ENCODE measurements at places on chromosomes 3 and 15.

GRCh38 chr15:27622371-27622770 is 476.7 kb downstream of the OCA2 start:
- no peak for DNase-seq

GRCh38 chr15:48423896-48424475 is 92.8 kb downstream of the DUT start:
- no peak for DNase-seq

DNA sequence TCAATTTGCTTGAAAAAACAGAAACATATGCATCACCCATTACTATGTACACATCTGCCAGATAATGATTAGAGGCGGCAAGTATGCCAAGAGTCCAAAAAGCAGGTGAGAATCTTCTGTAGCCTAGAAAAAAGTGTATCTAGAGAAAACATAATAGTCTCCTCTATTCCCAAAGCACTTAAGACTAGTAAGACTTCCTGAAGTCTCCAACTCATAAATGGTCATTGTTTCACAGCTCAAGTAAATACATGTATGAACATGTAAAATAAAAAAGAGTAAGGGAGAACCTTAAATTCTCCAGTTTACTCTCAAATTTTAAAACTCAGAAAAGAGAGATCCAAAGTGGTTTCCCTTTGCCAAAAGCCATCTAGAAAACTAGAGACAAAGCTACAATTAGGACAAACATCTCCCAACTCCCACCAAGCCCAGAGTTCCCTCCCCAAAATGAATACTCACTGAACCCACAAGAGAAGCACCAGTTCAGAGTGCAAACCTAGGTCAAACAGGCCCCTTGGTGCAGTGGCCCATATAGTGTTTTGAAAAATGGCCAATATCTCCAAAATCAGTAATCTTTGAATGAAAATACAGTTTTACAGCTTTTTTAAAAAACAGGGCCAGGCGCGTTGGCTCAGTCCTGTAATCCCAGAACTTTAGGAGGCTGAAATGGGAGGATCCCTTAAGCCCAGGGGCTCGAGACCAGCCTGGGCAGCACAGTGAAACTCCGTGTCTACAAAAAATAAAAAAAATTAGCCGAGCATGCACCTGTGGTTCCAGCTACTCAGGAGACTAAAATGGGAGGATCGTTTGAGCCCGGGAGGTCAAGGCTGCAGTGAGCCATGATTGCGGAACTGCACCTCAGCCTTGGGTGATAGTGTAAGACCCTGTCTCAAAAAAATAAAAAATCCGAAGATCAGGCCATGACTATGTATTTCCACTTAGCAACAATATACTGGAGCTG is 11.0 kb upstream of the MAP4 start:
- no peak for DNase-seq

DNA sequence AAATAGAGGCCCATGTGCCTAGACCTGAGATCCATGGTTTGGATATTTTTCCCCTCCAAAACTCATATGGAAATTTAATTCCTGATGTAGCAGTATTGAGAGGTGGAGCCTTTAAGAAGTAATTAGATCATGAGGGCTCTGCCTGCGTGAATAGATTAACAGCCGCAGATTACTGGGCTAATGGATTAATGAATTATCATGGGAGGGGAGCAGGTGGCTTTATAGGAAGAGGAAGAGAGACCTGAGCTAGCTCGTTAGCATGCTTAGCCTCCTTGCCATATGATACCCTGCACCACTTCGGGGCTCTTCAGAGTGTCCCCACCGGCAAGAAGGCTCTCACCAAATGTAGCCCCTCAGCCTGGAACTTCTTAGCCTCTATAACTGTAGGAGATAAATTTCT is 15.8 kb downstream of the ARHGEF26 start:
- no peak for DNase-seq

GRCh38 chr3:32089476-32089875 is 16.9 kb upstream of the GPD1L start:
- no peak for DNase-seq

GRCh38 chr3:46186471-46187340 is 21.4 kb downstream of the CCR1 start:
- DNase-seq: no peak

- DNase-seq: no peak
Observed at GRCh38 chr3:196640297-196641018, 964 bp downstream of the NRROS start.

DNA sequence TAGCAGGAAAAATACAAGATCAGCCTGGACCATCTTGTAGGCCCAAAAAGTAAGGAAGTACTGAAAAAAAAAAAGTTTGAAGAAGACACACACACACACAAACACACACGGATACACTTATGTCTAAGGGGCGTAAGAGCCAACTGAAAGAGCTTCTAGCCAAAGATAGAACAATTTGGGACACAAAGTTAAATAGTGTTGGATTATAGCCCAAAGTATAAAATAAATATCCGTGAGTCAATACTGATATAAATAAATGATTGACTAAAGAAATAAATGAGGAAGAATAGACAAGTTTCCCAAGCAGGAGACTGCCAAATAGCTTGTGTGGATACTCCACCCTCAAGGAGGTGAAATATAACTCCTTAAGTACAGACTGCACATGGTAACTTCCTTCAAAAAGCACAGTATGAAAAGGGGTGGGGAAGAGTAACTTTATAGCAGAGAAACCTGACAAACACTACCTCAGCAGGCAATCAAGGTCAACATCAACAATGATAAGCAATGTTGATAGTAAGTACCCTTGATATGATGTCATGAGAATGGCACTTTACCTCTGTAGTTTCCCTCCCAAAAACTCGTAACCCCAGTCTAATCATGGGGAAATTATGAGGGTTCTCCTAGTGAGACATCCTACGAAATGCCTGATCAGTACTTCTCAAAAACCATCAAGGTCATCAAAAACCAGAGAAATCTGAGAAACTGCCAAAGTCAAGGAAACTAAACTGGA is 187.3 kb upstream of the ATP11B start:
- DNase-seq: no peak

DNA sequence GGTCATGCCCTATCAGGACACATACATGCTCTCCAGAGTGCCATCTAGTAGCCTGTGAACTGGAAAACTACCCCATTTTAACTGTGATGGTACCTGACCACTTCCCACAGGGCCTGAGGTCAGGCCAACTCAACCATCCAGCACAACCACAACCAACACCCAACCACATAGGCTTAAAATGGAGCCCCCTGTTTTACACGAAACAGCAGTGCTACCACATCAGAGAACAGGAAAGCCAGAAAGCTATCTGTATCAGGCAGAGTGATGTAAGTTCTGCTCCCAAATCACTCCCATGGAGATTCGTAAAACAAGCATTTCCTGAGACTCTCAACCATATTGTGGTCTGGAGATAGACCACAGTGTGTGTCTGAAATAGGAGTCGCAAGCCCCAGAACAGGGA is 1017.3 kb upstream of the EPHA6 start:
- no peak for DNase-seq

- no peak for DNase-seq
Observed at GRCh38 chr15:84766461-84767035, 18.2 kb downstream of the ZNF592 start.

- DNase-seq: no peak
Observed at GRCh38 chr15:31383139-31383538, 56.5 kb downstream of the KLF13 start.

DNA sequence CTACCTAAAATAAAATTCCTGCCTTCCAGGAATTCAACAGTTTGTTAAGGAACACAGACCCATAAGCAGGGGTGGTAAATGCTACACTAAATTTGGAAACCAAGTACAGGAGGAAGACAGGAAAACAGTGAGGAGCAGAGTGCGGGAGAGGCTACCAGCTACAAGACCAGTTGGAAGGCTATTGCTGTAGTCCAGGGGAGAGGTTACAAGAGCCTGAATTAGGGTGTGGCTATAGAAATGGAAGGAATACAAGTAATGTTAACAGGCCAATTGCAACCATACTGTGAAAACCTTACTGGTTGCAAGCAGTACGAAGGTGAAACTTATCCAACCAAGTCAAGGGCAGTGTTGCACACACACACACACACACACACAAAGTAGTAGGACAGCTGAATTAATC is 880 bp upstream of the ARMC8 start:
- no peak for DNase-seq

DNA sequence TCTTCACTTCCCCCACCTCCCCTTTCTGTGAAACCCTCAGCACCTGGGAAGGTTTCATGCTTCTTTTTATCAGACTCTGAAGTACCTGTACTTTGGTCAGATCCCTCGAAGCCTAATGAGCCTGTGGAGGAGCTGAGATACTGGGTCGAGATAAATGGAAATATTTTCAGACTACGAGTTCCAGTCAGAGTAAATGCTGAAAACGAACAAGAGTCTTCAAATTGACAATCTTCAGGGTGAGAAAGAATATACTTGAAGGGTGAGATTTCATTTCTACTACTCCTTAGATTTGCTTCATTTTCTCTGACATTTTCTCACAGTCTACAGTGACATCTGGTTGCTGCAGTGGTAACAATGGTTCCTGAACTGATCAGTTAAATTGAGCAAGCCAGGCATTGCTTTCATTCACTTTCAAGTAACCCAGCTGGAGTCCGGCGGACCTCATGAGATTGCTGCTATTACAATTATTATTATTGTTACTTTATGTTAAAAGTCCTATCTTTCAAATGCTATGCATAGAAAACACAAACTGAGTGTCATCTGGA is 337.2 kb downstream of the VGLL3 start:
- DNase-seq: no peak

- DNase-seq: no peak
Observed at GRCh38 chr15:25844981-25845680, 18.0 kb downstream of the ATP10A start.

GRCh38 chr3:171419457-171419856 is 40.7 kb downstream of the TNIK start:
- DNase-seq: no peak

GRCh38 chr3:126476166-126477060 is 722 bp upstream of the ZXDC start:
- DNase-seq: peak; percentile 22

DNA sequence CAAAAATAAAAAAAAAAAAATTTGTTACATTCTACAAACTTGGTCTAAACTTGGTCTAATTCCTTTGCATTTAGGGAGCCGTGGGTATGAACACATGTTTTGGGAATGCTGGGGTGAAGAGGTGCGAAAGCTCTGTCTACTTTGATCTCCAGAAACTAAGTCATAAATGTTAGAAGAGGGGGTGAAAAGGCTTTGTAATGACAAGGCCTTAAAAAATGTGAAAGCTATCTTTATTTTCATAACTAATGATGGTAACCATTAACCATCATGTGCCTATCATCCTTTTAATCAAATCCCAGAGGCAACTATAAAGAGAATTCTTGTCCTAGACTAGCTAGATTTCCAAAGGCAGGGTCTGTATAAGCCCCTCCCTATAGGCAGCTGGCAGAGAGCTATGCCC is 60.9 kb downstream of the PRICKLE2 start:
- no peak for DNase-seq

DNA sequence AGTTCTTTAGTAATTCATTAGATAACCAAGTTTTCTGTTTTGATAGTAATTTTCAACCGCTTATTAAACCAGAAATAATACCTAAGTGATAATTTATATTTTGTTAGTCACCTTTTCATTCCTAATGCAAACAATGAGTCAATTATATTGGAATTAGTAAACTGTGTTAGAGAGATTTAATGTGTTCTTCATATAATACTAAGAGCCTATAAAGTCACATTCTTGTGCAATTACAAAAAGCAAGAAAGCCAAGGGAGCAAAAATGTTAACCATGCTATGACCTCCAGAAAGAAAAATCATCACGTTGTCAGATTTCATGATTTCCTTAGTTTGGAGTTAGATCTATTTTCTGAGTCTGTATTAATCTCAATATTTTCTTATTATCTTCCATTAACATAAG is 108.8 kb upstream of the SAMMSON start:
- no peak for DNase-seq

DNA sequence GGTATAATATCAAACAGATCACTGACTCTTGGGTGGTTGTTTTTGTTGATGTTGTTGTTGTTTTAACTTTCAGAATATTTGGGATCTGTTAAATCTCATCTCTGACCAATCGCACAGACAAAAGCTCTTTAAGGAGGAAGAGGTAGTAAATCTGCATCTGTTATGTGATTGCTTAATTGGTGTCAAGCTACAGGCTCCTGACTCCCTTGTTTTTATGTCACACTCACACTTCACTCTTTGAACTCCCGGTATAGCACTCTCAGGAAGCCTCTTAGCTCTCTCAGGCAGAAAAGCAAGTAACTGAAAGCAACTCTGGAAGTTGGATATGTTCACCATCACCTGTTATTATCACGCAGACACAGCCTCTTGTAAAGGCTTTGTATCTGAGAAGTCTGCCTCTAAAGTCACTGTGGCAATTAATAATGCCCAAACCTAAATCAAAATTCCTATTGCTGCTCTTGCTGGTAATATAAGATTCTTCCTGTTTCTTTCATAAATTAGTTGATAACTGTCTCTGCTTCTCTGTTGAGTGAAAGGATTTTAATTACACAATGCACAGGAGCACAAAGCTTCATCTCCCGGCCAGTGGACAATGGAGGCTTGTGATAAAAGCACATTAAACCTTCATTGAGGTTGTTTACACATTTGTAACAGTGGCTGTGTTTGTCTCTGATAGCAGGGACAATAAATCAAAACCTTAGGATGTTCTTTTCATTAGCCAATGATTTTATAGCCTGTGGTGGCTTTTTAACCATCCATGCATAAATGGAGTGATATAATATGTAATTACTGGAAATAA is 576.7 kb downstream of the MFSD1 start:
- no peak for DNase-seq

- DNase-seq: no peak
Observed at GRCh38 chr3:66472313-66473134, 28.3 kb downstream of the LRIG1 start.

- DNase-seq: no peak
Observed at GRCh38 chr3:136667081-136667480, 85.1 kb downstream of the STAG1 start.

DNA sequence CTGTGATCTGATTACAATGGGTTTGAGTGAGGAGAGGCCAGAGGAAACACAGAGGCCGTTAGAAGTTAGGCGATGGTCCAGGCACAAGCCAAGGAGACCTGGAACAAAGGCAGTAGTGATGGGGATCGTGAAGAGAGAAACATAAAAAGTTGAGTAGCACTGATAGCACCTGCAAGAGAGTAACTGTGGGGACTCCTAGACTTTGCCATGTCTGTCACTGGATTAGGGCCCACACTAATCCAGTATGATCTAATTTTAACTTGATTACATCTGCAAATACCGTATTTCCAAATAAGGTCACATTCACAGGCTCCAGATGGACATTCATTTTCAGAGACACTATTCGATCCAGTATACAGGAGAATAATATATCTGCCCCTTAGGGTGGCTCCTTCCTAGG is 144.7 kb downstream of the RAB11A start:
- no peak for DNase-seq

- DNase-seq: no peak
Observed at GRCh38 chr15:81256916-81257315, 60.2 kb downstream of the IL16 start.

GRCh38 chr3:185728630-185729336 is 96.1 kb downstream of the IGF2BP2 start:
- no peak for DNase-seq

- DNase-seq: no peak
Observed at GRCh38 chr3:17967111-17967510, 224.7 kb upstream of the TBC1D5 start.
